Body of pancreas (tissue), 4 donors: ENCODE measurements at places on chromosomes 4 and X. TPM values are rescaled to one million over a fixed set of nuclear protein-coding genes. Genes with fewer than 3 reads are reported as not detected.

The SMPX gene
- total RNA-seq = not detected

The PPARGC1A gene
- total RNA-seq = 44.8 TPM

The SYTL4 gene
- total RNA-seq = 19.1 TPM

GRCh38 chrX:67564475-67564874 lies 20.7 kb downstream of the AR start:
- DNase-seq = no peak

GRCh38 chr4:154485127-154485773 lies 6.3 kb downstream of the DCHS2 start:
- no peak for DNase-seq
